HS-5 (cell line): ENCODE measurements at places on chromosomes 1 and 21.

DNA sequence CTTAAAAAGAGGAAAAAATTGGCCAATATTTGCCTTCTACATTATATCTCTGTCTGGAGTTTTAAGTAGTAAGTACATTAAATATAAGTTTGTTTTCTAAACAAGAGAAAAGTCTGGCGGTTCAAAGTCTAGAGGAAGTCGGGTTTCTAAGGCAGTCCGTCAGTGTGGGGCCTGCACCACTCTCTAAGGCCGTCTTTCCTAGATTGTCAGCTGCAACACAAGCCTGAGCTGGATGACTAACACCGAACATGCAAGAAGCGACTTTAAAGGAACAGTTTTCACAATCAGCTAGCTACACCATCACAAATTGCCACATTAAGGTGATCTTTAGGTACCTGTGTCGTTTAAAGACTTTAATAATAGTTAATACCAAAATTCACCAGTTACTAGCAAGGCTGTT, 19.6 kb downstream of the CCSAP start:
- no peak for DNase-seq

- DNase-seq: no peak
Observed at GRCh38 chr1:10888291-10888690, 91.8 kb upstream of the CASZ1 start.

DNA sequence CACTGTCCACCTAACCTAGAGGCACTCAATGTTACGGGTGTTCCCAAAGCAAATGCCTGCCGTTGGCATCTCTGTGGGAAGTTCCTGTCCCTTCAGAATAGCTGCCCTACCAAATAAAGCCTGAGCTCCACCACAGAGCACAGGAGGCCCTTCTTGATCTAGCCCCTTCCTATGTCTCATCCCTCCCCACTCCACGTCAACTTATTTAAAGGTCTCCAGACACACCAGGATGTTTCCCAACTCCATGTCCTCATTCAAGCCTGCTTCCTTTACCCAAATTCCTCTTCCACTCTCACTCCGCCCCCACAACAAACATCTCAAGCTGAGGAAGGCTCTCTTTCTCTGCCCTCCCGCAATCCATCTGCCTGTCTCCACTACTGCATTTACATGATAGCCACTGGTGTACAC, 87.7 kb downstream of the TGFBR3 start:
- DNase-seq: no peak

GRCh38 chr1:204098683-204099082, 25.8 kb downstream of the SOX13 start:
- DNase-seq: no peak

- no peak for DNase-seq
Observed at GRCh38 chr1:54697896-54698295, 17.8 kb upstream of the TTC4 start.

DNA sequence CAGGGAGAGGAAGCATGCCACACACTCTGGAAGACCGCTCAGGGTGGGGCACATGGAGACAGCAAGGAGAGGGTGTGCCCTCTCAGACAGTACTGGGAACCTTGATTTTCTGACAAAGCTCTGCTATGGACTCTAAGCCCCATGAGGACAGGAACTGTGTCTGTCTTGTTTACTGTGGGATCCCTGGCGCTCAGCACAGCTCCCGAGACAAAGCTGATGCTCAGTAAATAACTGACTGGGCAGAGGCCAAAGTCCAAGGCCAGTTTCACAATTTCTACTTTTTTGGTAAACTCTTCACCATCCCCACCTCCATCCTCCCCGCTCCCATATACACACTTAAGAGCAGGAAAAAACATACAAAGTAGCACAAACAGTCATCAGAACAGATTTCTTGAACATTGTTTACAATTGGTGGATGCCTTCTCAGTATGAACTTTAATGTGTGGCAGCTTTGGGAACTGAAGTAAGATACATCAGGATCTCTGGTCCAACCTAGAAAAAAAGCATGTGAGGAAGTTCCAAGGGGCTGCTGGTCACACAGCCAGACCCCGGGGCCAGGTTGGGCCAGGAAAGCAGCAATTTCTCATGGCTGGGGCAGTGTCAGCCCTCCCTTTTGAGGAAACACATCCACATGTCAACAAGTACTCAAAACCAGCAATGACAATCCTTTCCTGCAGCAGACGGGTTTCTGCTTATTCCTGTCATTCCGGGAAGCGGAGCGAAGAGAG, 5.6 kb upstream of the AHCYL1 start:
- DNase-seq: no peak

DNA sequence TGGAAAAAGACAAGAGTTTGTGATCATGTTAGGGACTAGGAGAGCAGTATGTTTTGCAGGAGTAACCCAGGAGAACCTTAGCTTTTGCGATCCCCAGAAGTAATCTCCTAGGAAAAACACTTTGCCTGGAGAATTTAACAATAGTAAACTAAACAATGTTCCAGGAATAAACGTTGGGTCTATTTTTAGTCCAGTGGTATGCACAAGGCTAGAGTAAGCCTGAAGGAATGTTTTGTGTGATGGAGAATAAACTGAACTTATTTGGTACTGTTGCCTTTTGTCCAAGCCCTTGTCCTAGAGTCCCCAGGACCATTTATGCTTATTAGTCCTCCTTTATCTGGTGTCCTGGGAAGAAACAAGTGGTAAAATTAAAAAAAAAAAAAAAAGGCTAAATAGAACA, 28.7 kb upstream of the RGS5 start:
- peak; percentile 5 for DNase-seq

- no peak for DNase-seq
Observed at GRCh38 chr1:29786791-29787732, 550.7 kb downstream of the PTPRU start.

- no peak for DNase-seq
Observed at GRCh38 chr1:51303751-51304251, 26.6 kb downstream of the TTC39A start.

DNA sequence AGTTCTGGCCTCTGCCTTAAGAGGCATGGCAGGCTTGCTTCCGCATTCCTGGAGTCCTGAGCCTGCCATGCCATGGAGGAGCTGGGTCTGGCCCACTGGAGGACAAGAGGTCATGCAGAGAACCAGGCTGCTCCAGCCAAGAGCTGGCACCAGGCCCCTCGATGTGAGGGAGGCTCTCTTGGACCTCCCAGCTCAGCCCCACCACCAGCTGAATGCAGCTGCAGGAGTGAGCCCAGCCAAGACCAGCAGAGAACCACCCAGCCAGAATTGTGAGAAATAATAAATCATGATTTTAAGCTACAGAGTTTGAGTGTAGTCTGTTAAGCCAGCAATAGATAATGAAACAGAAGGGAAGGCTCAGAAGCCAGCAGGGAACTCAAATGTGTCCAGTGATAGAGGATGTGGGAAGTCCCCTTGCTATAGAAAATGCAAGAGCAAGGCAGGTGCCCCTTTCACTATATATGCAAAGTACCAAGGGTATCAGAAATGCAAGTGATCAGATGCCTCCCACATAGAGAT, 118.4 kb downstream of the HIVEP3 start:
- DNase-seq: no peak

DNA sequence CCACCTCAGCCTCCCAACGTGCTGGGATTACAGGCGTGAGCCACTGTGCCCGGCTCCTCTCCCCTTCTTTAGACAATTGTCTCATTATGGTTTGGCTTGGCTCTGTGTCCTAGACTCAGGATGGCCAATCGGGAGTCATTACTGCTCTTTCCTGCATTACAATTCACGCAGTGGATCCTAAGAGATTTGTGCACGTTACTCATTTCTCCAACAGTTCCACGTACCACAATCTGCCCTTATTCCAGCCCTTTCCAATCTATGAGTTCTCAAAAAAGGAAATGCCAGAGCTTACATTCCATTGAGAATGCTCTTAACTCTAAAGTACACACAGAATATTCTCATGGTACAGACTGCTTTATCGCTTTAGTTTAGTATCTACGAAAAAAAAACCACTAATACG, 357.0 kb downstream of the GPATCH2 start:
- peak; percentile 11 for DNase-seq

DNA sequence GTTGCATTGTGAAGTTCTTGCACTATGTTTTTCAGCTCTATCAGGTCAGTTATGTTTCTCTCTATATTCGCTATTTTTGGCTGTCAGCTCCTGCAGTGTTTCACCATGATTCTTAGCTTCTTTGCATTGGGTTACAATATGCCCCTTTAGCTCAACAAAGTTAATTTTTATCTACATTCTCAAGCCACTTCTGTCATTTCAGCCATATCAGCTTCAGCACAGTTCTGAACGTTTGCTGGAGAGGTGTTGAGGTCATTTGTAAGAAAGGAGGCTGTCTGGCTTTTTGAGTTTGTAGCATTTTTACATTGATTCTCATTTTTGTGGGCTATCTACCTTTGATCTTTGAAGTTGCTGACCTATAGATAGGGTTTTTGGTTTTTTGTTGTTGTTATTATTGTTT, 573.2 kb upstream of the RGS18 start:
- no peak for DNase-seq

DNA sequence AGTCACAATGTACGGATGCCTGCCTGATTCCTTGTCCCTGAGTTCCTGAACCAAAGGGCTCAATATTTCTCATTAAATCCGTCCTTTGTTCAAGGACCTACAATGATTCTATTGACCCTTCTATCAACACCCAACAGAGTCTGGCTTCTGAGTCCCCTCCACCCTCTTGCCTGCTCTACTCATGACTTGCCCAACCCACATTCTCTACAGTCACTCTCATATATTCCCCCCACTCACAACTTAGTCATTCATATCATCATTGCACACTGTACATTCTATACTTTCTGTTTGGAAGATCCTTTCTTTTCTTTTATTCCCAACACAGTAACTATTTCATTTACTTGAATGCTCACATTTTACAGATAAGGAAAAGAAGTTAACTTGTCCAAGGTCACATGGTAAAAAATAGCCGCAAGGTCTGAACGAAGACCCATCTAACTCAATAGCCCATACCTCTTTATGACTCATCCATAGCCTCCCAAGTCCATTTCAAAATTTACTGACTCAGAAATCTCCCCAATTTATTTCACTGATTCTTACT, 3.6 kb downstream of the OTUD7B start:
- DNase-seq: peak; percentile 13

DNA sequence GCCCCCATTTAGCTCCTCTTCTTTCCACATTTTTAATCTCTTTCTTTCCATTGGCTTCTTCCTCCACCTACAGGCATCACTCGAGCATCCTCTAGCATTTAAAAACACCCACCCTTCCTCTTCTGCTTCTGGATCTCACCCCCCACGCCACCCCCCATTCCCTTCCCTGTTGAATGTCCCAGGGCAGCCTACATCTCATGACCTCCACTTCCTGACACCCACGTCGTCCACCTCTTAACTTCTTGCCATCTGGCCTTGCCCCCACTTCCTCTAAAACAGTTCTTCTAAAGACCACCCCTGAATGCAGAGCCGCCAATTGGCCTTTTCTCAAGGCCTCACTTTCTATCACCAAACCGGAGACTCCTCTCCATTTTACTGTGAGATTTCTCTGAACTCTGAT, 6.1 kb upstream of the ETNK2 start:
- no peak for DNase-seq

DNA sequence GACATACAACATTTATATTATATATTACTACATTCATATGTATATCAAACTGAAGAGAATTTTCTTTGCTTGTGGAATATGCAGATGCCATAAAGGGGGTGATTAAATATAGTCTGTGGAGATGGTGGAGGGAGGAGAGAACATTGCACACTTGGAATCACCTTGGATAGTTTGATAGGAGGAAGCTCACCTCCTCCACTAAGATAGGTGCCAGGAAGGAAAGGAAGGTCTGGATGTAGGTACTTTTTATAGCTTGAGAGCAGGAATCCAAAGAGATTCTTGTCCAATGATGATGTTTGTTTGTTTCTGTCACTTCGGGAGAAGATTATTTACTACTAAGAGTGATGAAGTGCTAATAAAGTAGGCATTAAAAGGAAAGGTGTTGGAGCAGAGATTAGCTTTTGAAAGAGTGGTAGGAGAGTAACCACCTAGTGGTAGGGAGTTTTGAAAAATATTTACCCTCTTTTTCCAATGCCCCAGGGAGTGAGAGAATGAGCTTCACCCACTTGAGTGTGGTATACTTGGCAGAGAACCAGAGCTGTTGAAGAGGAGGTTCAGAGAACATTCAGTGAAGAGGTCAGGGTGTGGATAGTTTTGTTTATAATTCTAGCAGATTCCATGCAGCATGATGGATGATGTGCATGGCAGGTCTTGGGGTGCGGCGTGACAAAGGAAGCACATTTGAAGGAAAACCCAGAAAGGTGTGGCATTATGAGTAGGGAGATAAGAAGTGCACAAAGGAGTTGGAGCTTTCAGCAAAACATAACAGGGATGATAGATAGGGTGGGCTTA, 145.0 kb downstream of the PATJ start:
- DNase-seq: no peak

GRCh38 chr1:34842073-34842472, 17.5 kb downstream of the SMIM12 start:
- DNase-seq: no peak

- DNase-seq: no peak
Observed at GRCh38 chr1:3349161-3349967, 105.1 kb upstream of the ARHGEF16 start.

GRCh38 chr1:31621847-31622730, 4.6 kb downstream of the HCRTR1 start:
- no peak for DNase-seq

DNA sequence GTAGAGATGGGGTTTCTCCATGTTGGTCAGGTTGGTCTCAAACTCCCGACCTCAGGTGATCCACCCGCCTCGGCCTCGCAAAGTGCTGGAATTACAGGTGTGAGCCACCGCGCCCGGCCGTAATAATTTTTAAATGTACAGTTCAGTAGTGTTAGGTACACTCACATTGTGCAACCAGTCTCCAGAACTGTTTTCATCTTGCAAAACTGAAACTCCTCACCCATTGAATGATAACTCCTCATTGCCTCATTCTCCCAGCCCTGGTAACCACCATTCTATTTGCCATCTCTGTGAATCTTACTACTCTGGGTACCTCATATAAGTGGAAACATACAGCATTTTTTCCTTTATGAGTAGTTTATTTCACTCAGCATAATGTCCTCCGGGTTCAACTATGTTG, 3.4 kb downstream of the NLRP3 start:
- no peak for DNase-seq

- no peak for DNase-seq
Observed at GRCh38 chr1:25773441-25774125, 26.4 kb upstream of the SELENON start.

GRCh38 chr1:8136766-8137165, 110.7 kb upstream of the ERRFI1 start:
- no peak for DNase-seq

GRCh38 chr1:6198646-6199297, 623 bp downstream of the RPL22 start:
- DNase-seq: no peak

- DNase-seq: no peak
Observed at GRCh38 chr1:205211839-205212536, 486 bp upstream of the DSTYK start.

GRCh38 chr1:163410073-163410999, 88.6 kb downstream of the NUF2 start:
- peak; percentile 20 for DNase-seq

GRCh38 chr1:162587761-162588260, 26.3 kb downstream of the UAP1 start:
- no peak for DNase-seq
